Motor neuron (in vitro differentiated cells): ENCODE measurements at places on chromosomes 1 and 21. TPM values are rescaled to one million over a fixed set of nuclear protein-coding genes. Genes with fewer than 3 reads are reported as not detected.

Gene C8A
- not detected in 2 replicates for total RNA-seq

Gene RHCE
- 10.5 and 11.2 TPM in 2 replicates for total RNA-seq

Gene ADAMTS5
- total RNA-seq: 0.98 and 1.5 TPM in 2 replicates

Gene S100A12
- total RNA-seq: not detected in 2 replicates

Gene OR6N1
- total RNA-seq: 1.5 TPM in 1 of 2 replicates, not detected in the other

Gene LAPTM5
- 0.31 and 0.59 TPM in 2 replicates for total RNA-seq

Gene BRINP3
- total RNA-seq: 172 and 183 TPM in 2 replicates

Gene C1orf141
- total RNA-seq: 0.33 and 0.39 TPM in 2 replicates

Gene RGSL1
- total RNA-seq: 0.17 and 0.27 TPM in 2 replicates

Gene PPFIA4
- total RNA-seq: 1.5 and 2.9 TPM in 2 replicates

Gene LAMC1
- 264 and 275 TPM in 2 replicates for total RNA-seq

Gene CCDC30
- total RNA-seq: 33.4 and 36.1 TPM in 2 replicates

Gene AADACL4
- total RNA-seq: not detected in 2 replicates

Gene SPRR3
- 0.50 TPM in 1 of 2 replicates, not detected in the other for total RNA-seq

Gene SLAMF9
- not detected in 2 replicates for total RNA-seq

Gene SELP
- 0.10 TPM in 1 of 2 replicates, not detected in the other for total RNA-seq

Gene RORC
- total RNA-seq: 0.23 and 0.26 TPM in 2 replicates

Gene VN1R5
- total RNA-seq: not detected in 2 replicates

Gene MARK1
- total RNA-seq: 35.6 and 37.4 TPM in 2 replicates

Gene GPATCH2
- 19.9 and 26.8 TPM in 2 replicates for total RNA-seq

Gene EIF2D
- 40.4 and 40.7 TPM in 2 replicates for total RNA-seq

Gene ZNF683
- not detected in 2 replicates for total RNA-seq

Gene DRAXIN
- total RNA-seq: 0.10 and 0.11 TPM in 2 replicates

Gene HSPA6
- 0.97 and 1.7 TPM in 2 replicates for total RNA-seq

Gene CHD5
- 0.15 and 0.22 TPM in 2 replicates for total RNA-seq

Gene AMPD1
- total RNA-seq: 0.28 TPM in 1 of 2 replicates, not detected in the other

Gene ZDHHC18
- 19.5 and 22.1 TPM in 2 replicates for total RNA-seq

Gene FCAMR
- total RNA-seq: 0.67 and 1.0 TPM in 2 replicates

Gene NPPA
- 0.32 TPM in 1 of 2 replicates, not detected in the other for total RNA-seq

Gene CAPN9
- not detected in 2 replicates for total RNA-seq

Gene IRF6
- total RNA-seq: 0.10 and 0.11 TPM in 2 replicates

Gene SPRR2B
- 1.1 TPM in 1 of 2 replicates, not detected in the other for total RNA-seq

Gene URB2
- total RNA-seq: 9.6 and 10.5 TPM in 2 replicates

Gene AXDND1
- 0.96 and 1.0 TPM in 2 replicates for total RNA-seq

Gene GNG5
- total RNA-seq: 88.2 and 94.2 TPM in 2 replicates

Gene OR2T11
- total RNA-seq: not detected in 2 replicates

Gene SERINC2
- 1.6 and 1.9 TPM in 2 replicates for total RNA-seq

Gene TMPRSS15
- 1.5 and 6.1 TPM in 2 replicates for total RNA-seq

Gene LEMD1
- total RNA-seq: 36.4 and 38.1 TPM in 2 replicates

Gene PLA2G2F
- 1.3 and 1.7 TPM in 2 replicates for total RNA-seq

Gene PTGER3
- total RNA-seq: 5.1 and 6.8 TPM in 2 replicates

Gene AJAP1
- 5.4 and 5.6 TPM in 2 replicates for total RNA-seq

Gene KDF1
- 1.2 TPM in 1 of 2 replicates, not detected in the other for total RNA-seq

Gene METTL18
- total RNA-seq: 14.5 and 17.0 TPM in 2 replicates

Gene ADORA3
- total RNA-seq: 0.21 and 0.23 TPM in 2 replicates

Gene AQP10
- total RNA-seq: 0.07 TPM in 1 of 2 replicates, not detected in the other

Gene NT5C1A
- 0.33 TPM in 1 of 2 replicates, not detected in the other for total RNA-seq
